Ureter (tissue), 1 donor: ENCODE measurements at places on chromosomes 13 and 19.
A peak's percentile ranks its signal among the peaks of the same experiment; 100 is the strongest.

DNA sequence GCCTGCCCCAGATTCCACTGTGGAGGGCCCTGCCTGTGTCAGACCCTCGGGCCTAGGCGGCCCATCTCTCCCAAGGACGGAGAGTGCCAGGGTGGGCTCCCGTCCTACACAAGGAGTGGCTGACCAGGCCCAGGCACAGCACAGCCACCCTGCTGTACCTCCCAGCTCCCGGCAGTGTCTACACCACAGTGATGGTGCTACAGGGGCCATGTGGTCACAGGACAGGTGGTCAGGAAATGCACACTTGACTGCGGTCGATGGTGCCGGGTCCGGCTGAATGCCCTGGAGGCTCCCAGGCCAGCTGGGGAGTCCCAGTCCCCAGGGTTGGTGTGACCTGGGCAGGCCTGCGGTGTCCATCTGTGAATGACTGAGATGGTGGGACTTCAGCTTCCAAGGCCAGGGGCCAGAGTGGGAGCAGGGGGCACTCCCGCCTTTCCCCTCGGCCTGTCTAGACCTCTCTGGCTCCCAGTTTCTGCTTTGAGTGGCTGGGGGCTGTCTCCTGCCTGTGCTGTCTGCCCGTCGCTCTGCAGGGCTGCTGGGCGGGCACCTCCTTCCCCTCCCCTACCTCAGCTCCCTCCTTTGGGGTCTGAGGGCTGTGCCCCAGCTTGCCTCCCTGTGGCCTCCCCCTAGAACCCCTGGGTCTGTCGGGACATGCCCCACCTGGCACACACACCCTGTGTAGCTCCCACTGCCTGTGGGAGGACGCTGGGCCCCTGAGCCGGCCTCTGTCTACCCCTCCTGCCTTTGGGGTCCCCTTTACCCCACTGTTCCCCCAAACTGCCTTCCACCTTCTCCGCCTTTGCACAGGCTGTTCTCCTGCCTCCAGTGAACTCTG lies 12.5 kb downstream of the DDA1 start:
- no peak for DNase-seq

GRCh38 chr19:2079865-2080301 lies 16.2 kb downstream of the MOB3A start:
- DNase-seq, result no peak

DNA sequence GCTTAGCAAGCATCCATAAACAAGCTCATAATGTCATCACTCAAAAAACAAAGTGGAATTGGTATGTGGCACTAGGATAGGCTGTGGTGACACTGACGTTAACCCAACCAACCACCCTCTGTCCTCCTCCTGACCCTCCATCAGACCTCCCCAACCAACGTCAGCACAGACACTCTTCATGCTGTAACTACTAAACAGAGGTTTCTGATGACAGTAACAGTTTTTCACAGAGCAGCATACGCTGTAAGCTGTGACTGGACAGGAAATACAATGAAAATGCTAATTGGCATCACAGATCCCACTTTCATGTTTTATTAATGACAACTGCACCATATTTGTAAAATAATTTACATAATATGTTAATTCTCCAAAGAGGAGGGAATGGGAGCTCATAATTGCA lies 238.0 kb downstream of the IRS2 start:
- DNase-seq, result no peak

DNA sequence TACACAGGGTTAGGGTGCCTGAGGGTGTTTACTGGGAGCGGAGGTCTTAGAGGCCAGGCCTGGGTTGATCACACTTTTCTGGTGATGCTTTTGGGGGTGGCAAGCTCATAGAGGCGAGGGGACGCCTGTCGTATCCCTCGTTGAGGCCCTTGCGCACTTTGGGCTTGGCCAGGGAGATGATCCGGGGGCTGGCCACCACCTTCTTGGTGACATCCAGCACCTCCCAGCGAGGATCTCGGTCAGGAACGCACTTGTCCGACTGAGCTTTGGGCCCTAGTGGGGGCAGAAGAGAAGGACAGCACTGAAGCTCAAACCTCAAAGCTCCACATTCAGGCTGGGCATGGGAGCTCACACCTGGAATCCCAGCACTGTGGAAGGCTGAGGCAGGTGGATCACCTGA lies 17.6 kb upstream of the MIER2 start:
- no peak for DNase-seq

GRCh38 chr19:46970815-46971214 lies 48.8 kb upstream of the NPAS1 start:
- DNase-seq, result no peak

DNA sequence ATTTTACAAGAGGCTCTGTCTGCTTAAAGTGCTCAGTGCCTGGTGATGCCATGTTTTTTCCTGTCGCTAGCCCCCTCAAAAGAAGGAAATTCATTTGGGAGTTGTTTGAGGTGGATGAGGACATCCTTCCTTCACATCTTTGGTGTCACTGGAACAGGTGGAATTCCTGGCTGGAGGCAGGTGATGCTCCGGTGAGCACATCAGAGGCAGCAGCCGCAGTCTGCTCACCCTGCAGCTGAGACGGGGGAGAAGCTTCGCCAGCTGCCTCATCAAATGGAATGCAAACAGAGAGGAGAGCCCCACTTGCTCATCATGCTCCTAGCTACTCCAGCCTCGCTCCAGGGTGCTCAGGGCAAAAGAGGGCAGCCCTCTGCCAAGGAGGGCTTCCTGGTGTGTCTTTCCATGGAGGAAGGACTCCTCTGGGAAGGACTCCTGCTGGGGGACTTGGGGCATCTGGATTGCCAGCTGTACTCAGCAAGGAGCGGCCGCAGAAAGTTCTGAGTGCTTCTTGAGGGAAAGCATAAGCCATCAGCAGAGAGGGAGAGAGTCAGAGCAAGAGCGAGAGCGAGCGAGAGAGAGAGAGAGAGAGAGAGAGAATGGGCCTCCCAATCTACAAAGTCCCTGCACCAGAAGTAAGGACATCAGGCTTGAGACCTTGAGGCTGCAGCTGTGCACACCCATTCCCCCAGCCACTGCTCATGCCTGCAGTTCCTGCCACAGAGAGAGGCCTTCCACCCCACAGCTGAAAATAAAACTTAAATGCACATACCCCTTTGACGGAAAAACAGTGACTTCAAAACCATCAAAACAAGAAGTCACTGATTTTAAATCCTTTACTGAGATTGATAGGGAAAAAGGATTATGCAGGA lies 74.3 kb upstream of the UBL3 start:
- no peak for DNase-seq

DNA sequence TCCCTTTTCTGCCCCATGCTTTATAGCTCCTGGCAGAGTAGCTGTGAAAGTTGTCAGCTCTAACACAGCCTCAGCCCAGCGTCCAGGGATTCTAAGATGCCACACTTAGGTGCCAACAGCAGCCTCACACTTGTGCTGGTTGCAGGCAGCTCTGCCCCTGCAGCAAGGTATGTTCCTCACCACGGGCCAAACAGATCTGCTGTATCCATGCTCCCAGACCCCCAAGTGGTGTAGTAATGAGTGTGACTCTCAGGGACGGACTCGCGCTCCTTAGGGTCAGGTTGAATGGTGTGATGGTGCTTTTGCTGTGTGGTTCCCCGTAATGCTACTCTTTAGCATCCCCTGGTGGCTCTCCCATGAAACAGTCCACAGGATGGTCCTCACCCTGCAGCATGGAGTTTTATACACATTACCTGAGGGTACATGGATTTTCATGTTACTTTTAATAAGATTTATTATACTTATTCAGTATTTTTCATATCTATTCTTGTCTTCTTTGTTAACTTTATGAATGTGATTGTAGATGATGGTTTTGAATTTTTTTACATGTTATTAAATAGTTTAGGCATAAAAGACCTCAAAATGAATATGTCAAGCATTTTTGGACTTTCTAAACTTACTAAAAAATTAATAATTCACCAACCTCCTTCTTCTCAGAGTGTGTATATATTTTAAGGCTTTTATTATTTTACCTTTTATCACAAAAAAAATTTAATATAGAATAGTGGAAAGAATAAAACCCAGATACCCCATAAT lies 232.5 kb downstream of the SLC7A1 start:
- no peak for DNase-seq

DNA sequence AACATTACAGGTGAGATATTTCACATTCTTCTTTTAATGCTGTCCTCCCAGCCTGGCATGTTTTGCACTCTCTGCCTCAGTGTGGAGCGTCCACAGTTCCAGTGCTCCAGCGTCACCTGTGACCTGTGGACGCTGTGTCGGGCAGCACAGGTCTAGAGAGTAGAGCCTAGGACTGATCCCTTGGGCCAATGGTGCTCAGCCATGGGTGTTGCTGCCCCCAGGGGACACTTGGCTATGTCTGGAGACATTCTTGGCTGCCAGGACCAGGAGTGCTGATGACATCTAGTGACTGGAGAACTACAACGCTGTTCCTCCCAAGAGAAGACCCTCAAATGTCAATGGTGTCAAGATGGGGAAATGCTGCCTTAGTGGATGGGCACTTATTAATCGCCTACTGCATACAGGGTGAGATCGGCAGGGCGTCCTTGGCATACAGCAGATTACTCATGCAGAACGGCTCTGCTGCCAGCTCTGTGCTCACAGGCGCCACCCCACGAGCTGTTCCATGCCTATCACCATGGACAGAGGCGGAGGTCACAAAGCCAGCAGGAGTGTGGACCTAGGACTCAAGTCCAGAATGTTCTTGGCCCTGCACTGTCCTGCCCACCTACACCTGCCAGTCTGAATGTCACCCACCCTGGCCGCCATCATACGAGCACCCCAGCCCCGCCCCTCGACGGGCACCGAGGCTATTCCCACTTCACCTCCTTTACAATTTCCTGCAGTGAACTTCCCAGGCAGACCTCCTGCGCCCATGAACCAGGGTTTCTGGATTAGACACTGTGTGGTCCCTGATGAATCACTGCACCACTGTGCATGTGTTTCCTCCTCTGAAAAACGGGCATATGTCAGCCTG lies 13.9 kb upstream of the MADCAM1 start:
- no peak for DNase-seq

DNA sequence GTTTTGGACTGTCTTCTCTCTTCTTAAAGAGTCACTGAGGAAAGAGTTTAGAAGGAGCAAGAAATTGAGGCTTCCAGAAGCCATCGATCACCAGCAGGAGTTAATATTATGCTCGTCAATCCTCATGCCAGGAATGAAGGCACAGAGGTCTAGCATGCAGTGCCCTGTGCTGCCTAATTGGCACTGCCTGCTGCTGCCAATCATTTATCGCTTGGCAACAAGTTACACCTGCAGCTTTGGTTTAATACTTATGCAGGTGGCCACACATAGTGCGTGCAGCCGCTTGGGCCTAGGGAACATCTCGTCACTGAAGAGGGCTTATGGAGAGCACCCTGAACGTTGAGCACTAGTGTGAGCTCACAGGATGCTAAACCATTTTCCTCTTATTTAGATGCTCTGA lies 2.7 kb upstream of the SOX1 start:
- no peak for DNase-seq

DNA sequence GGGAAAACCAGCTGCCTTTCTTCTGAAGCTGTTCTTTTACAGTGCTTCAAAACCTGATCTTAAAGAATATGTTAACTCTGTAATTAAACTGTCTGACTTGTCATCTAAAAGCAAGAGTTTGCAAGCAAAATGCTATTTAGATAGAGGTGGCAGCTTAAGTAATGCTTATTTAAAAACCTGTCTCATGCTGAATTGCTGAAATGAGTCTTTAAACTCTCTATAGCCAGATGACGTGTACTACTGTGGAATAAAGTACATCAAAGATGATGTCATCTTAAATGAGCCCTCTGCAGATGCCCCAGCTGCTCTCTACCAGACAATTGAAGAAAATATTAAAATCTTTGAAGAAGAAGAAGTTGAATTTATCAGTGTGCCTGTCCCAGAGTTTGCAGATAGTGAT lies 22.9 kb downstream of the ITM2B start:
- DNase-seq, result no peak

DNA sequence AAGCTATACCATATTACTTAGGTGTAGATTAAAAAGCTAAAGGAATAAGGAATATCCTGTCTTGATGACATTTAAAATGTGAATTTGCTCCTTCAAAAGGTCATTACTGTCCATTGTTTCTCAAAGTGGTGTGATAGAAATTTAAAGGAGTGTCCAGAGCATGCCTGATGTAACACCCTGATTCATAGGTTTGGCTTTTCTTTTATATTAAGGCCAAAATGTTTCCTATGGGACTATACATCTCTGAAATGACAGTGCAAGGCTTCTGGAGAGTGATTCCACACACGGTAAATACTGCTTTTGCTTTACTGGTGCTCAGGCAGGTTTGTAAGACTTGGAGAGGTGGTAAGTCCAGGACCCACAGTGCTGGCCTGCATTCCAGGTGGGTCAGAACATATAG lies 289.9 kb downstream of the RFC3 start:
- no peak for DNase-seq

GRCh38 chr13:111506125-111506524 lies 185.7 kb downstream of the TEX29 start:
- DNase-seq, result no peak

- DNase-seq, result no peak
Measured at GRCh38 chr19:8573316-8573715, 3.9 kb downstream of the MYO1F start.

GRCh38 chr13:36412736-36413135 lies 19.6 kb upstream of the CCNA1 start:
- DNase-seq, result no peak

DNA sequence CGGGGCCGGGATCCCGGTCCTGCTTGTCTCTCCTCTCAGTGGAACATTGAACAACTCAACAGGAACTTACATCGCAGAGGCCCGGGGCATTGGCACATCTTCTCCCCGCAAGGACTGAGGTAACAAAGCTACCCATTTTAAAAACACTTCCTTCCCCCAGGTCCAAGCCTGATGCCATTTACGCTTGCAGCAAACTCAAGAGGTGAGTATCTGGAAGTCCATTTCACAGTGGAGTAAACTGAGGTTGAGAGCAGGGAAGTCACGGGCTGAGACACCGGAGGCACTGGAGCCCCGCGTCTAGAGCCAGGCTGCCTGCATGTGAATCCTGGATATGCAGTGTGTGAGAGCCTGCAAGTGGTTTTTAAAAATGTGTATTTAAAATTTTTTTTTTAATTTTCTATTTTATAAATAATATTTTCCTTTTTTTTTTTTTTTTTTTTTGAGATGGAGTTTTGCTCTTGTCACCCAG lies 492 bp upstream of the PGLYRP1 start:
- peak; percentile 17 for DNase-seq

- no peak for DNase-seq
Measured at GRCh38 chr13:59728896-59729545, 434.7 kb downstream of the DIAPH3 start.

DNA sequence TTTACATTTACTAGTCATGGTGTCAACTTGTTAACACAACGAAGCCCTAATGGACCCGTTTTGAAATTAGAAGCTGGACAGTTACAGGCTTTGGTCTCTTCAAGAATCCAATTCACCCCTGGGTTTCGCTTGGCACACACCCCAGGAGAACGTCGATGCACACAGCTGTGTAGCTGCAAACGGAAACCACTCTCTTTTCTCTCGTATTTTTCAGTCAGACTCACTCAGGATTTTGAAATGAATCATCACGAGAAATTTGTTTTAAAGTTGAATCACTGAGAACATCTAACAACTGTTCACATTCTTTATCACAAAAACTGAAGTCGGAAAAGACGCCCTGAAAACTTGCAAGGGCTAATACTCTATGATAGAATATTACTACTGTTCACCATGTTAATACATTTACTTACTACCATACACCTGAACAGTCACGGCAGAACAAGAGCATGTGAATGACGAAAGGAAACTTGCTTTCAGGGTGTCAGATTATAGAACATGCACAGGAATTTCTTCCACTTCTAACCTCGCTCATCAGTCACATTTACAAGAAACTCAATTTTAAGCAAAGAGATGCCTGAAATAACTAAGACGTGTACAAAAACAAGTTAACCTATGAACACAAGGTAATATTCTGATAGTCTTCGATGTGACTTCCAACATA lies 4.7 kb downstream of the PNMA8A start:
- DNase-seq, result no peak

- no peak for DNase-seq
Measured at GRCh38 chr19:53898636-53899341, 10.3 kb upstream of the CACNG7 start.

GRCh38 chr13:49436890-49437289 lies 7.0 kb downstream of the CAB39L start:
- DNase-seq, result no peak
